A549 (cell line): ENCODE measurements at places on chromosomes 4 and X.

DNA sequence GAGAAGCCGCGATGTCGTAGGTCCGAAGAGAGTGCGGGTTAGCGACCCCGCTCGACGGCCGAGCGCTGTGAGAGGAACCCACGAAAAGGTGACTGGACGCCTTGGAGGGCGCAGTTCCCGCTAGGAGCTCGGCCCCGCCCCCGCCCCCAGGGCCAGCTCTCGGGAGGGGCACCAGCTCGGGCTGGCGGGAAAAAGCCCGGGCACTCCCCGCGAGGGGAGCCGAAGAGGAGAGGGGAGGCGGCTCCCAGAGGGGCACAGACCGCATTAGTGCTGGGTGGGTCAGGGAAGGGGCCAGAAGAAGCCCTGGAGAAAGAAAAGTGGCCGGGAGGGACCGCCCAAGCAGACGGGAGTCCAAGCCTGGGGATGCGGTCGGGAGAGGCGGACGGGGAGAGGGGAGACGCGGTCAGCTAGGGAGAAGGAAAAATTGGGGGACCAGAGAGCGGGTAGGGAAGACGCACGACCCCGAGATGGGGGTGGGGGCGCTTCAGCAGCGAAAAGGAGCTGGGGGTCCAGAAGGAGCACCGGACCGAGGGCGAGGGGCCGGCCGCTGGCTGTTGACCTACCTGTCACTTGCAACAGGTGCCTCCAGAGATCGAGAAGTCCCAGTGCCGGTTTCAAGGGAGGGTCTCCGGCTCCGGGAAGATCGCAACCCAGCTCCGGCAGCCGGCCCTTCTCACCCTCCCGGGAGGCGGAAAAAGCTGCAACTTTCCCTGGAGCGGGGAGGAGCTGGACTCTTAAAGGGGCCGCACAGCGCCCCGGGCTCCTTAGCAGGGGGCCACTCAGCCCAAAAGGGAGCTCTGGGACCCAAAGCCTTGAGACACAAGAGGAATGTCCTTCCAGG, at the start of gene SYTL4:
Gene SYTL4 (minus strand): TSS at position 681 of the 841 bp plus-strand sequence. CDS start 30,084 bp downstream, outside the sequence.
- peak; percentile 49 for DNase-seq

DNA sequence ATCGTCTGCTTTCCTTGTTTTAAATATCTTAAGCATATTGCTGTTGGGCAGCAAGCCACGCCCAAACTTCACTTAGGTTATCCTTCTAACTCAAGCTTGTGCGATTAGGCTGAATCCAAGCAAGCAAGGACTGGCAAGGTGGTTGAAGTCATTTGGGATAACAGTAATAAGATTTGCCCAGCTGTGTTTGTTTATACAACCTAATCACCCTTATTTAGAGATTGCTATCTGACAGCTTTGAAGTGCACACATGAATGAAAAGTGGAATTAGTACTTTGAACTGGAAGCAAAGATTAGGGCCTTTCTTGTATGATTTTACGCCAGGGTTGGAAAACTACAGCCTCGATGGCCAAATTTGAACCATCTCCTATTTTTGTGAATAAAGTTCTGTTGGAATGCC, 182.1 kb downstream of the ASB9 start:
- DNase-seq, result no peak

GRCh38 chrX:13428053-13428786, 108.4 kb upstream of the ATXN3L start:
- DNase-seq, result peak; percentile 86

GRCh38 chrX:8364369-8365141, 100.1 kb upstream of the VCX3B start:
- no peak for DNase-seq

DNA sequence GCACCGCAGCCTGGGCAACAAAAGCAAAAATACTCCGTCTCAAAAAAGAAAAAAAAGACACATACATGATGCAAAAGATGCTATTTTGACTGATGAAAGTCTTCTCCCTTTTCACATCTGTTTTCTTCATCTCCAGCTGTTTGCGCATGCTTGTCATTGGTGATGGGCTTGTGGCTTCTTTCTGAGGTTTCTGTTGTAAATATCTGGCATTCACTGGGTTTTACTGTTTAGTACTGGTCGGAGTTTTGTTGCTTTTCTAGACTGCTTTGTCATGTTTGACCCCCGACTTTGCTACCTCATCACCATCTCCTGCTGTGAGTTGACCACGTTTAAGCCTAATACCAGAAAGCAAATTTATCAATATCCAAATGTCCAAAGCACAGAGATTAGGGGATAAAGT, 34.4 kb downstream of the PTCHD1 start:
- DNase-seq, result no peak

DNA sequence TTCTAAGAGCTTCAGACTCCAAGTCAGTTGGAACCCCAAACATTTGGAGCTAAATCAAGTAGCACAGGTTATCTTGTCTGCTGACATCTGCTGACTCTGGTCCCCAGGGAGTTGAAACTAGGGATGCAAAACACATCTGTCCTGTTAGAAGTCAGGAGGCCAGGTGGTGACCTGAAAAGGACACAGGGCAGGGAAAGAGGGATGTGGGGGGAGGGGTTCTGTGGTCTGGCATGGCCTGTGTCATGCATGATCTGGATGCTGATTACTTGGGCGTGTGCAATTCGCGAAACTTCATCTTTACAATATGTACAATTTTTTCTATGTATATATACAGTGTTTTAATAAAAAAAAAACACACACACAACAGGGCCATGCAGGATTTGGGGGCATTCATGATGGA, 55.3 kb downstream of the FHDC1 start:
- no peak for DNase-seq

- DNase-seq, result no peak
These were observed 191.9 kb upstream of the STK26 start for GRCh38 chrX:131831185-131831520.
